ENCODE measurements at places on chromosomes 6 and 20.

GRCh38 chr6:161211380-161212035, 62.4 kb downstream of the AGPAT4 start:
- DNase-seq: no peak

GRCh38 chr6:16476861-16477260, 238.5 kb downstream of the GMPR start:
- DNase-seq: no peak

GRCh38 chr6:169536446-169537170, 165.2 kb downstream of the WDR27 start:
- DNase-seq: no peak

DNA sequence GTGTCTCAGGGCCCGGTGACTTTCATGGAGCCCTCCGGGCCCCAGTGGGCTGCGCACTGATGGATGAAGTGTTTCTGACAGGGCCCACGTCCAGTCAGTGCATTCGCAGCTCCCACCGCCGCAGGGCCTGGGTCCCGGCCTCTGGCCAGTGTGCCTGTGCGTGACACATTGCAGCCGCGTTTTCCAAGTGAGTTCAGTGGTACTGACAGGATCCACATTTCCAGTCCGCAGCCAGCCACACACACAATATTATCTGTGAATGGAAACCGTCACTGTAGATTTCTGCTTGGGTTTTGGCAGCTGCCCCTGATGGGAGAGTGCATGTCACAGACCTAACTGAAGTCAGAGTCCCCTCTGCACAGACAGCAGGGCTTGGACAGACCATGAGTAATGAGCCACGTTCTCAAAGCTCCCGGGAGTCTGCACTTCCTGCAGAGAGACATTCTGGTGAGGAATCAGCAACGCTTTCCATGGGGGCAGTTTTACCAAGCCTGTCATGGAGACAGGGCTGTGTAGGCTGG, 171.4 kb downstream of the MYLK4 start:
- no peak for DNase-seq

DNA sequence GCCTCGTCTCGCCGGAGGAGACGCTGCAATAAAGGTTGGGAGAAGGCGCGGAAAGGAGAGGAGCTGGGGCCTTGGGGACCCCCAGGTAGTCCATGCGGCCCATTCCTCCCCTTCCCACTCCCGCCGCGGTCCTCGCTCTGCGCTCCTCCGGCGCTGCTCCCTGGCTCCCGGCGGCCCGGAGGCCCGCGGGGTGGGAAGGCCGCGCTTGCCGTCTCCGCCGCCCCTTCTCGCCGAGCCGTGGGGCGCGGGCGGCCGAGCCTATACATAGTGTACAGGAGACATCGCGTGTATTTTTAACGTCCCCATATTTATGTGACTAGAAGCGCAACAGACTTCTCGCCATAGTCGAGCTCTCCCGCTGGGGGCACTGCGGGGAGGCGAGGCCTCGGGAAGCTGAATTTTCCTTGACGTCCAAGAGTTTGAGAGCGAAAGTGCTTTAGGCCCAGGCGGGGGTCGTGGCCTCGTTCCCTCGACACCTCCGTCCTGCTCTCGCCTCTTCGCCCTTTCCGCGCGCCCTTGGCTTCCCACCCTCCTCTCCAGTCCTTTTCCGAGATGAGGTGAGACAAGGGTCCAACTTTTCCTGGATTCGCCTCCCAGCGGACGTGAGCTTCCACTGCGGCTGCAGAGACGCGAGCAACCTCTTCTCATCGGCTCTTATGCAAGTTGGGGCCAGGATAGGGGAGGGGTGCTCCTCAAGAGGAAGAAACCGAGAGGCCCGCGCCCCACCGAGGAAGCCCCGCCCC, 29.0 kb downstream of the SLC12A5 start:
- DNase-seq: peak; percentile 30

- no peak for DNase-seq
Observed at GRCh38 chr6:42250274-42250931, 32.7 kb upstream of the MRPS10 start.

DNA sequence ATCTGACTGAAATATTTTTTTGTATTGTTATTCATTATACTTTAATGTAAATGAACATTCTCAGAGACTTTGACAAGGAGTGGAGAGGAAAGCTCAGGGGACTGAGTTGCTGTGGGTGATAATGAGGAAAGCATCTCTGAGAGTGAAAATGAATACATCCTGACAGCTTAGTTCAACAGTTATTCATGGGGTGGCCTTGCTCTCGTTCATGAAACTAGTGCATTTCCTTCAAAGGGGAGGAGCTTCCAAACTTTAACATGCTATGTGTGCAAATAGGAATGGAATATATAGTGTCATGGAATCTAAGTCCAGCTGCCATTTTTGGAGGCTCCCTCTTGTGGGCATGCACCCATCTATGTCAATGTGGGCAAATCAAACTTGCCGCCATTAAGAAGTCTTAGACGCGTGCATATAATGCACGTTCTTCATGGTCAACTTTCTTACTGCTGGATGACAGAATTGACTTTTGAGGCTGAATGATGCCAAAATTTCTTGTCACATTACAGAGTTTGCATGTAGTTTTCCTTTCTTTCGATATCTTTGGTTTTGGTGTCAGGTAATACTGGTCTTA, 124.3 kb upstream of the TMEM170B start:
- DNase-seq: no peak

- DNase-seq: no peak
Observed at GRCh38 chr6:20924911-20925543, 390.8 kb downstream of the CDKAL1 start.

- DNase-seq: no peak
Observed at GRCh38 chr6:44004625-44005506, 122.4 kb downstream of the MRPL14 start.

- no peak for DNase-seq
Observed at GRCh38 chr6:148497257-148497656, 154.6 kb downstream of the SASH1 start.

- DNase-seq: no peak
Observed at GRCh38 chr6:34575326-34575725, 19.2 kb upstream of the SPDEF start.

- no peak for DNase-seq
Observed at GRCh38 chr6:147007441-147007840, 196.8 kb upstream of the STXBP5 start.

DNA sequence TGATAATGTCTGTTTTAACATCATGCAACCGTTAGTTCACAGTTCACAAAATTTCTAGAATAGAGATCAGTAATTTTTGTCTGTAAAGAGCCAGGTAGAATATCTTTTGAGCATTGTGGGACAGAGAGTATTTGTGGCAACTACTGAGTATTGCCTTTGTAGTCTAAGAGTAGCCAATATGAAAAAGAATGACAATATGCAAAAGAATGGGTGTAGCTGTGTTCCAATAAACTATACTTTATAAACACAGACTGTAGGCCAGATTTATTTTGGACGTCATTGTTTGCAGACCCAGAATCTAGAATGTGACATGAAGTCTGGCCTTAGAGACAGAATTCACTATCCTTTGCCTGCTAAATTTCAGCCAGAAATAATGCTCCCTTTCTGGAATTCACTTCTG, 694.1 kb upstream of the MMS22L start:
- DNase-seq: no peak

GRCh38 chr20:22523499-22524392, 60.6 kb downstream of the FOXA2 start:
- no peak for DNase-seq
